ENCODE measurements at places on chromosomes 7 and 10.

GRCh38 chr10:10007957-10008356 is 1009.7 kb upstream of the CELF2 start:
- peak; percentile 28 for DNase-seq

GRCh38 chr7:37476428-37476827 is 27.8 kb upstream of the ELMO1 start:
- DNase-seq: no peak

- DNase-seq: no peak
These were observed 182.7 kb downstream of the ELFN1 start for GRCh38 chr7:1852517-1853430.

- no peak for DNase-seq
These were observed 222.6 kb downstream of the ANK3 start for GRCh38 chr10:60167050-60167449.

DNA sequence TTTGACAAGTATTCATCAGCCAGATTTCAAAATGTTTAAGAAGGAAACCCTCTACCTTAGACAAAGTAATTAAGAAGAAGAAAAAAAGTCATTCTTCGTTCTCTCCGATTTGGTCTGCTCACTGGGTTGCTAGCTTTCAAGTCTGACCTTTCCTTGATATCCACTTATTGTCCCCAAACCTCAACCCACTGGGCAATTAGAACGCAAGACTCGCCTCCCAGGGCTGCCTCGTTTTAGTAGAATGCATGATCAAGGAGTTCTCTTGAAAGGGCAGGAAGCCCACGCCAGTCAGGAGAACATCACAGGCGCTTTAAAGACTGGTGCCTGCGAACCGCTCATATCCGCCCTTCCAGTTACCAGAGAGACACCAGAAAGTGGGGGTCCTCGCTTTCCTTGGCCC is 637.7 kb downstream of the PARD3 start:
- no peak for DNase-seq

DNA sequence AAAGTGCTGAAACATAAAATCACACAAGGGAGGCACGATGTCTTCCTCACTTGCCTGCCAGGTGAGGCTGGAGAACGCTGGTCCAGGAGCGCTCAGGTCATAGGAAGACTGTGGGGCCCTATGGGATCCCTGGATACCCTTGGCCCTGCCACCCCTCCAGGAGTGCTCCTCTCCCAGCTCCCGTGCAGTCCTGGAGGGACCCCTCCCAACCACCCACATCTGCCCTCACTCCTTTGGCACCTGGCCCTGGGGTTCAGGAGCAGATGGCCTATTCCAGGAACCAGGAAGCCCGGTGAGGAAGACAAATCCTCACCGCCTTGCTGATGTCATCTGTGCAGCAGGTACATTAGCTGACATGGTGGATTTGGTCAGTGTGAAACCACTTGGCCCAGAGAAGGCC is 3.7 kb upstream of the CXCL12 start:
- no peak for DNase-seq

GRCh38 chr7:69622960-69623359 is 24.7 kb downstream of the AUTS2 start:
- no peak for DNase-seq

- no peak for DNase-seq
These were observed 157.0 kb downstream of the TAX1BP1 start for GRCh38 chr7:27897001-27897400.

GRCh38 chr7:22487978-22488642 is 11.9 kb downstream of the STEAP1B start:
- no peak for DNase-seq

GRCh38 chr7:133265821-133266220 is 12.9 kb downstream of the EXOC4 start:
- DNase-seq: no peak

DNA sequence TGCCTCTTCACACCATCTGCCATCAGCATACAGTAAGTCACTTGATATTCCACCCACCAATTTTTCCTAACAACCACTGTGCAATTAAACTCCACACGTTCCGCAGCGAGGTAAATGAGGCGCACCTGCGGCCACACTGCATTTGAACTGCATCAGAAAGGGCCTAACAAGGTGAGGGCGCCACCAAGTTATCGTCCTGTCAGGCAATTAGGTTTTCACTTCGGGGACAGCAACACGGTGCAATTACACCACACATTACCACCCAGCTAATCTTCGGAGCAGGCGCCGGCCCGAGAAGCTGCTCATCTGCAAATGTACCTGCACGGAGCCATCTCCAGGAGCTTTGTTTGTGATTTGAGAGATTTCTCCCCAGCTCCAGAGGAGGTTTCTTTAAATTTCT is 84.4 kb downstream of the EBF3 start:
- no peak for DNase-seq

GRCh38 chr10:108782411-108782810 is 1140.9 kb downstream of the XPNPEP1 start:
- DNase-seq: no peak

DNA sequence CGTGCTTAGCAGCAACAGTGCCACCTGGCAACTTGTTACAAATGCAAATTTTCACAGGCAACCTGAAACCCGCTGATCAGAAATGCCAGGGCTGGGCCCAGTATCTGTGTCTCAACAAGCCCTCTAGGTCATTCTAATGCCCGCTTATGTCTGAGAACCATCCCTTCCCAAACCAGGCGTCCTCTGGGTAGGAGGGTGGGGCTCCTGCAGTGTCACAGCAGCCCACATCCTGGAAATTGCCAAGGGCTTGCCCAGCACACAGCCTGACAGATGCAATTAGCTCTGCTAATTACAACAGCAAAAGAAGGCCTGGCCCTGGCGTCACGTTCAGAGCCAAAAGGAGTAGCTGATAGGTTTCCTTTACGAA is 15.9 kb downstream of the ITPRIP start:
- peak; percentile 83 for DNase-seq

DNA sequence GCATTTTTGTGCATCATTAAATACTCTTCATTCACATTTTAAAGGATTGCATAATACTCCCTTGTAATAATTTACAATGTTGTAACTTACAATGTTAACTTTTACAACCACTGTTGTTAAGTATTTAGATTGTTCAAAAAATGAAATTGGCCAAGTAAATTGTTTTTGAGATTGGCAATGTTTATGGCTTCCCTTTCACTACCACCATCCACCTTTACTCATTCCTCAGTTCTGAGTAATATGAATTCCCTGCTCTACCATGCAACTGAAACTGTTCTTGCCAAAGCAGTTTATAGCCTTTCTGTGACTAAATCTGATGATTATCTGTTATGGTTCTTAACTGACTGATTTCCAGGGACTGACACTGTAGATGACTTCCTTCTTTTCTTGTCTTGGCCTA is 80.5 kb upstream of the TMEM106B start:
- no peak for DNase-seq

GRCh38 chr7:75884476-75884875 is 5.6 kb downstream of the RHBDD2 start:
- no peak for DNase-seq

DNA sequence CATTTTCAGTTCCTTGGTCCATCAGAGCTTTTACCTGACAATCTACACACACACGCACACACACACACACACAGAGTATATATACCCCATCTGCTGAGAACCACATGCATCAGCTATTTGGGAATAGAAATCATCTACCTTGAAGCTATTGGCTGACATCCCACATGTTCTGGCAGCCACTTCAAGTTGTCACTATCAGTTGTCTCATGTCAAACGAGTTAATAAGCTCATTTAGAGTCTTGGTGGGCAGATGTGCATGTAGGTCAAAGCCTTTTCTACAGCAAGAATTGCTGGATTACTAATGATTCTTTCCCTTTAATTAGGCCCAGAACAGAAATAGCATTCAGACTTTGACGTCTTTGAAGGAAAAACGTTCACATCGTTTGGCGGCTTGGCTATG is 36.8 kb downstream of the COL28A1 start:
- peak; percentile 10 for DNase-seq

GRCh38 chr7:40477094-40477493 is 342.3 kb downstream of the SUGCT start:
- DNase-seq: no peak

DNA sequence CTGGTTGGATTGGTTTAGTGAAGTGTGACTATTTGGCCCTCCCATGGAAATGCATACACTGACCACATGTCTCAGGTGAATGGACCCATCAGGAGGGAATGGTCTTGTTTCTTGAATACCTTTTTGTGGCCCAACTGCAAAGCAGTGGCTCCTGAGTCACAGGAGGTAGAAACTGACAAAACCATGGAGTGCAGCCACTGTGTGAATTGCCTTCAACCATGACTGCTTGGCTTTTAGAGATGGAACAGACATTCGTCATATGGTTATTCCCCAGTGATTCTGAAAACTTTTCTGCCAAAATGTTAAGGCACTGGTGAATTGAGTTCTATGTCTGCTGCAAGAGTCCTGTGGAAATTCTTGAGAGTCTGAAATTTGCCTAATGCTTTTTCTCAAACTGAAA is 64.7 kb downstream of the CDK14 start:
- DNase-seq: peak; percentile 18

DNA sequence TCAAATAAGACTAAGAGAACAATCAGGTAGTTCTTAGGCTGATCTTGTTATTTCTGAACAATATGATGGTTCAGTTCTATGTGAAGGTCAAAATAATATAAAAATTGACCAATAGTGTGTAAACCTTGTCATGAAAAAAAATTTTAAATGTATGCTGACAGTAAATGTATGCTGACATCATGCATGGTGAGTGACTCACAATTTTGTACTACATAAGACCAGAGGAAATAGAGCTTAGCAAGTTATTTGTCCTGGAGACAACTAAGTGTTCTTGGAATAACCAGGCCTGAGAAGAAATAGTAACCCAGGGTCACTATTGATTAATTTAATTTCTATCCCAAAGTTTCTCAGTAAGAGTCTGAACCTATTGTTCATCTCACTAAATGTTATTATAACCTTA is 182.2 kb upstream of the PCDH15 start:
- DNase-seq: no peak

GRCh38 chr10:11242443-11243387 is 225.0 kb downstream of the CELF2 start:
- DNase-seq: peak; percentile 94

DNA sequence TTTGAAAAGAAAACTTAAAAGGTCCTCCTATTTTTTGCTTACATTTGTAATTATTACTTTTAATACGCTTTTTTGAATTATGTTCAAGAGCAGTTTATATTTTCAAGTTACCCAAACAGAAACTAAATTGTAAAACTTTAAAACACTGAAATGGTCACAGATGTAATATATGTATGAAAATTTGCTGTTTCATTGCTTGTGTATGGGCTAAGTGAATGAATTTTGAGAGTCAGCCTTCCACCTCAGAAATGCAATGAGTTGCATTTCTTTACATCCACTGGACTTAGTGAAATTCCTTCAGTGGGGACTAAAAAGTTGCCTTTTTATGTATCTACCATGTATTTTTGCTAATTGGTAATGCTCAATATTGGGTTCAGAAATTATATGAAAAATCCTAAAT is 1.6 kb downstream of the VPS26A start:
- no peak for DNase-seq

- peak; percentile 74 for DNase-seq
These were observed 206.8 kb downstream of the SKIDA1 start for GRCh38 chr10:21318540-21319167.

DNA sequence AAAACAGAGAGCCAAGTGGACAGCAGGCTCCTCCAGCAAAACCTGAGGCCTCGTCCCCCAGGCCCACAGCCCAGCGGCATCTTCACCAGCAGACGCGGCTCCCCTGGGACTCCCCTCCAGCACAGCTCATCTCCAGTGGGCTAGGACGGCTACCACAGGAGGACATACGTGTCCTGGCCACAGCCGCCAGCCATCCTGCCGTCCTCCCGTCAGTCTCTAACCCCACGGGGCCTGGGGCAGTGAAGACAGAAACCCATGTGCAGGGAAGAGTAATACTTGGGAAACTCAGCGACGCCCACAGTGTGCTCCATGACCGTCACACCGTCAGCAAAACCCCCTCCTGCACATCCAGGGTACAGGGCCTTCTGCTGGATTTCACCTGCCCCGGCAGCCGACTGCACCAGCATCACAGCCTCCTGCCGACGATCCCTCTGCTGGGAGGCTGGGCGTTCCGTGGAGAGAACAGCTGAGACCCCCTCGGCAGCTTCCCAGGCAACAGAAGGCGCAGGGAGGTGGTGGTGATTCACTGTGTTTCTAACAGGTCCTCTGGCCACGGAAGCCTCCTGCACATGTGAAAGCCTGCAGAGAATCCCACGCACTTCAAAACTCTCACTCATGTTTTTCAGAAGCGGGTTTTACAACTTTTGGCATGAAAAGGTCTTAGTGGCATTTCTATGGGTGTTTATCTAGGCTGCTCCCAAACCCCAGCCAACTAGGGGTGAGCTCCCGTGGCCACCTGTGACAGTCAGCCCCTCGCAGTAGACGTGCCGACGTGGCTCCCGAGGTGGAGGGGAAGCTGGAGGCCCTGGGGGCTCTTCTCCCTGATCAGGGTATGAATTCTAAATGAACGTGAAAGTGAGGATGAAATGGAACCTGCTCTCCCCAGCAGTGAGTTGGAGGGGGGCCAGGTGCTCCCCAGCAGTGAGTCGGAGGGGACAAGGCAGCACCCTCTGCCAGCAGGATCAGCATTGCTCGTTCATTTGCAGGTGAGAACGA is 513.5 kb downstream of the PTPRN2 start:
- DNase-seq: no peak
